ENCODE measurements at places on chromosomes 4 and X.

DNA sequence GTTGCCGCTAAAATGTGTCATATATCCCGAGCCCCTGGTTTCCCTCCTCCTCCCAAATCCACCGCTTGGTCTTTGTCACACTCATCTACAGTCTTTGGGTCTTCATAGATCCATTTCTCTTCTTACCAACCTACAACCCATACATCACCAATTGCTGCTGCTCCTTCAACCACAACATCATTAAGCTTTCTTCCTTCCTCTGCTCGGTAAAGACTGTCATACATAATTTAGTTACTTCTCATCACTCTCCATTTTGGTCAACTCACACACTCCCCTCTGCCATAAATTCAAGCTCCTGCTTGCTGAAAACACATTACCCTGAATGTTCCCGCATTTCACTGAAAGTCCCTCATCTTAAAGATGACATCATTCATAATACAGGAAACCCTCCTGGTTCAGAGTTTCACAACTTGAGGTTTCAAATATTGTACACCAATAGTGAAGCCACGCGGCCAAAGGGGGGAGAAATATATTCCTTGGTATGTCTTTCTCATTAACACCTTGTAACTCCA is 1.7 kb upstream of the DCTD start:
- peak; percentile 24 for DNase-seq

GRCh38 chr4:155319516-155319915 is 57.2 kb downstream of the MAP9 start:
- no peak for DNase-seq

GRCh38 chrX:13733506-13733905 is 914 bp downstream of the TRAPPC2 start:
- DNase-seq = no peak

DNA sequence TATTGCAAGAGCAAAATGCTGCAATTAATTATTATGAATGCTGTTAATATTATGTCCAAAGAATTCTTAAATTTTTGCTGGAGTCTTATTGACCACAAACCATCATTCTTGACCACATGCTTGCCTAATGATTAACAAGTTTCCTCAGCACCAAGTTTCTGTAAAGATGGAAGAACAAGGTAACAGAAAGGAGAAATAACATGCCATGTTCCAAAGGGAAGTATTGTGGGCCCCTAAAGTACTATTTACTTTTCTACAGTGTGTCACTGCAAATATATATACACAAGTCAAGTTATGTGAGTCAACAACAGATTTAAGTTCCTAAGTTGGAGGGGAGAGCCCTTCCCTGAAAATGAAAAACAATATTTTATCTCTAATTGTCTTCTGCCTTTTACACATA is 20.6 kb downstream of the FAM47E start:
- no peak for DNase-seq

- no peak for DNase-seq
Measured at GRCh38 chr4:13570916-13571315, 26.6 kb upstream of the NKX3-2 start.

GRCh38 chrX:94932278-94932965 is 1258.4 kb downstream of the FAM133A start:
- no peak for DNase-seq

GRCh38 chr4:53693909-53694308 is 102.6 kb upstream of the LNX1 start:
- DNase-seq = no peak

DNA sequence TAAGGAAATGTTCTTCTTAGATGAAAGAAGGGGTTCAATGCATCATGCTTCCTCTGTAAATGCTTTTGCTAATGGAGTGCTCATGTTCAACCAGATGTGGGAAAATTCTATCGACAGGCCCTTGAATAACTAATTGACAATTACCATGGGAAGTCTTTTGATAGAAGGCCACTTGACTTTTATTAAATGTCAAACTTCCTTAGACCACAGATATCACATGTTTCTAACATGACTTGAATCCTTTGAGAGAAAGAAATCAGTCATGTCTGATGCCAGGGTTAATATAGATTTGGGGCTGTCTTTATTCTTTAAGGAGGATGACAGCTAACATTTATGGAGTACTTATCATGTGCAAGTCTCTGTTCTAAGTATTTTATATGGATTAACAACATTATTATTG is 280.1 kb downstream of the DCHS2 start:
- no peak for DNase-seq

- DNase-seq = no peak
Measured at GRCh38 chrX:125152011-125152410, 167.7 kb upstream of the TEX13C start.

DNA sequence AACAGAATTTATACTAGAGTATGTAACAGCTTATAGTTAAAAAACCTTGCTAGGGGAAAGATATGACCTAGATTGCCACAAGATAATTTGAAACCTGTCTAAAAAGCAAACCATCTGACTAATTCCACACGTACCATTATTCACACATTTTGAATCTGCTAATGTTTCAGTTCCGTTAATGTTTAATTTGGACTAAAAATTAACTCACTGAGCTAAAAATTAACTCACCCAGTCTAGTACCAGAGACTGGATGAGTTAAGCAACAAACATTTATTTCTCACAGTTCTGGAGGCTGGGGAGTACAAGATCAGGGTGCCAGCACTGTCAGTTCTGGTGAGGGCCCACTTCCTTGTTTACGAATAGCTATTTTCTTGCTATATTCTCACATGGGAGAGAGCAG is 231.5 kb upstream of the DIAPH2 start:
- DNase-seq = no peak

DNA sequence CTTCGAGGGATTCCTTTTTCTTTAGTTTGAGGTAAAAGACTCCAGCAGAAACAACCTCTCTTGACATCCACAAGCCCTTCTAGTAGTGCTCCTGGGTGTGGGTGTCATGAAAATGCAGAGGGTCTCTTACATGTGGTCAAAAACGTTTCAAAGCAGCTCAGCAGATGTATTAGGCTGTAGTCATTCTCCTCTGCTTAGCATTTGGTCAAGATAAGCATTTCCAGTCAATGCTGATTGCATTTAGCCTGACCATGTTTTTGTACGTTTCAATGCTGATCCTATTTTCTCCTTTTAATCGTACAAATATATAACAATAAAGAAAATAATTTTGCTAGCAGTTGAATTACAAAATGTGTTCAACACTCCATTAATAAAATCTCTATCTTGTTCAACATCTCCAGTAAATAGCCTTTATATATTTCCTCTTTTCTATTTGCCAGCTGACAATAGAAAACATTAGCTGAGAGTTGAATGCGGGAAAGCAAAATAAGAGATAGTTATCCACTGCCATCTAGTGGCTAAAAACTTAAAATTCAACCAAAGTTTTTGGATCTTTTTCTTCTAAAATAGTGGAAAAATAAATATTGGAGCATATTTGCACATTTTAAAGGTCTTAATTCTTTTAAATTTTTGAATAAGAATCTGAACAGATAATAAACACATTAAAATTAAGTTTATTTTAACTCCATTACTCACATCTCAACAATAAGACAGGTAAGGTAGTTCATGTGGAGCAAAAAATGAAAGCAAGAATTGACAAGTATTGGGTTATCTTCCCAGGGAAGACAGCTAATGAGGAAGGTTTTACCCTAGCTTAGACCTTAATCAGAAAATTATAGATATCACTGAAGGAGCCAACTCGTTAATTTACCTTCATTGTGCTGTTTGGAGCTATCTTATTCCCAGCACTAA is 15.2 kb upstream of the PACRGL start:
- no peak for DNase-seq

- peak; percentile 6 for DNase-seq
Measured at GRCh38 chr4:85929961-85930665, 429.7 kb downstream of the MAPK10 start.

DNA sequence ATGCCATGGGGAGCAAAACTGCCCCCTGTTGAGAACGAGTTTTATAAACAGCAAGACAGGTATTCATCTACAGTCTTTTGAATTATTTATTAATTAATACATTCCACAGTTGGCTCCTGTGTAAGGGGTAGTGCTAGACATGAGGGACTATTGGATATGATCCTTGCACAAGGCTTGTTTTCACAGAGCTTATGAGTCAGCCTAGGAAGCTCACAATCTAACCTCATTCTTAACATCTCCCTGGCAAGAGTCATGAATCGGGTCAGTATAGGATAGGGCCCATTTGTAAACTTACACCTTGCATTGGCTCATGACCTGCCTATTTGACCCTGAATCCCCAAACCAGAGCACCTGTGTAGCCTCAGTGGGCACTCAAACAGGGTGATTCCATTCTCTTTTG is 209.1 kb upstream of the HCCS start:
- DNase-seq = no peak

Measured in activated CD4-positive, alpha-beta T cell treated with anti-CD3 and anti-CD28 coated beads, Interleukin-2, amount 10 ng/mL, durations not matched to agents 7 days and 5 days (primary cell).